ENCODE measurements at places on chromosomes 3 and 15.

- no peak for DNase-seq
Observed at GRCh38 chr3:188437926-188438325, 284.0 kb downstream of the LPP start.

DNA sequence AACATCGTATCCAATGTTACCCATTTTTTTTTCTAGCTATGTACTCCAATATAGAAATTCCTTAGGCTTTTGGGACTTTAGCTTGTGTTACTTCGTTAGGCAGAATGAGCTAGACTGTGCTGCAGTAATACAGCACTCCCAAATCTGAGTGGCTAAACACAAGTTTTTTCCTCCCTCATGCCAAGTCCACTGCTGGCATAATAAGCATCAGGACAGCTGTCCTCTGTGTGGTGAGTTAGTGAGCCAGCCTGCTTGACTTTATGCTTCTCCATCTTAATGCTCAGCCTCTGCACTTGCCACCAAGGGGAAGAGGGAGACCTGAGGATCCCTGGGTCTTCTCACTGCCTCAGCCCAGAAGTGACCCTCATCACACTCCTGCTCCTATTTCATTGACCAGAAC is 18.2 kb upstream of the ACOX2 start:
- DNase-seq, result no peak

DNA sequence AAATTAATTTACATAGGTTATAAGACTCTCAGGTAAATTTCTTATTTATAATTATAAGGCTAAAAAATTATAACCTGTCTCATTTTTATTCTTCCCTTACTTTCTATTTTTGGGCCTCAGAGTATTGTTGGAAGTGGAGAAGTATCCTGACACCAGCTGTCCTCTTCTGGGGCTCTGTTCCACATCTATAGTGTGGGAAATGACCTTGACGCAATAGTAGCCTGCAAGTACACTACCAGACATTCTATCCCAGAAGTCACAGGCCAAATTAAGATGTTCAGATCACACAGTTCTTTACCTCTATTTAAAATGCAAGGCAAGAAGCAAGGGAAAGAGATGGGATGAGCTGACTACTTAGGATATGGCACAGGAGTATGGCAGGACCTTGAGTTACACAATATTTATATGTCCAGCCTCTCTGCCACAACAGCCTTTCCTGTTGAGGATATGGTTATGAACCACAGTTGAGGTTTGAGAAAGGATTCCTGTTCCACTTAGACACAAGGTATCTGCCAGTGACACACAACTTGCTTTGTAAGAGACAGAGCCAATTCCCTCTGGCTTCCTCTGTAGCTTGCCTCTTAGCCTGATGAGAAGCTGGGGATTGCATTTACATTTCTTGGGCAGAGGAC is 158.0 kb upstream of the IL12A start:
- no peak for DNase-seq

DNA sequence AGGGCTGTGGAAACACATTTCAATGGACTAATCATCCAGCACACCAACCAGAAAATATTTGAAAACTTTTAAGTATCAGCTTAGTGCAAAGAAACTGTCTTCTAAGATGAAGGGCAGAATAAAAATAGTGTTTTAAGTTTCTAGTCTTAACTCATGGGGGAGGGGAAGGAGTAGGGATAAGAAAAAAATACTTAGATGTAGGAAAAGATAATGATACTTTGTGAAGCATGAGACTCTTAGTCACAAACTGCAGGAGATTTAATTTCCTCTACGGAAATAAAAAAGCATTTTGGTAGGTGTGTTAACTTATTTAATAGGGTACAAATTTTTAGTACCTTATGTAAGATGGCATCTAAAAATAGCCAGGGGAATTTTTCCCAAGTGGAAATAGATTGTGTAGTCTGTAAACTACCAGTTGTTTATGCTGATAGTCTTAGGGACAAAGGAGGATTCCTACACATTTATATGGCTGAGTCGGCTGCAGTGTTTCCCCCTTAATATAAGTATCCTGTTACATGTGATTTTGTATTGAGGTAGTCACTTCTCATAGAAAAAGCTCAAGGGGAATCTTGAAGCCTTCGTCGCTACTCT is 78.2 kb upstream of the GBE1 start:
- DNase-seq, result no peak

DNA sequence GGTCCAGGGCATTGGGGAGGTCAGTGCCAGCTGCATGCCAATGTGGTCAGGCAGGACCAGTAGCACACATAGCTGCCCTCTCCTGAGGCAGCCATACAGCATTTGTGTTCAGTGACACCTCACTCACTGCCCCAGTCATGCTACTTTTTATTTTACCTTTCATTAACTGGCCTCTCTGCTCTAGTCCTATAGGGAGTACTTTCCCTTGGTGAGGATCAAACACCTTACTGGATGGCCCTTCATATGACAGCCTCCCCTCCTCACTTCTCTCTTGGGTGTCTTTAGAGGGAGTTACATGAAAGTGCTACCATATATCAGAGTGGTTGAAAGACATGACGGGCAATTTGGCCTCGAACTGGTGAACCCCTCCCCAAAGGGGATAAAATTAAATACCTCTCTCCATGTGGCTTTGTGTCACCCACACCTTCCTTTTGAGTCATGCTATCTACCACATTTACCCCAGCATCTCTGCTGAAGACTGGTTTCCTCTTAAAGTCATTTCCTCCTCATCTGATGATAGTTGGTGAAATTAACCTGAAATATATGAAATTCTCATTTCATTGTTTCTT is 17.6 kb downstream of the RLBP1 start:
- DNase-seq, result no peak

- DNase-seq, result no peak
Observed at GRCh38 chr3:52092891-52093290, 36.5 kb upstream of the DUSP7 start.

GRCh38 chr15:63752075-63752684 is 81.6 kb downstream of the HERC1 start:
- DNase-seq, result peak; percentile 29

GRCh38 chr3:27978440-27978839 is 256.3 kb upstream of the EOMES start:
- DNase-seq, result no peak

- DNase-seq, result no peak
Observed at GRCh38 chr15:34107315-34107714, 5.4 kb downstream of the PGBD4 start.

GRCh38 chr15:58252586-58253323 is 114.6 kb downstream of the AQP9 start:
- no peak for DNase-seq

DNA sequence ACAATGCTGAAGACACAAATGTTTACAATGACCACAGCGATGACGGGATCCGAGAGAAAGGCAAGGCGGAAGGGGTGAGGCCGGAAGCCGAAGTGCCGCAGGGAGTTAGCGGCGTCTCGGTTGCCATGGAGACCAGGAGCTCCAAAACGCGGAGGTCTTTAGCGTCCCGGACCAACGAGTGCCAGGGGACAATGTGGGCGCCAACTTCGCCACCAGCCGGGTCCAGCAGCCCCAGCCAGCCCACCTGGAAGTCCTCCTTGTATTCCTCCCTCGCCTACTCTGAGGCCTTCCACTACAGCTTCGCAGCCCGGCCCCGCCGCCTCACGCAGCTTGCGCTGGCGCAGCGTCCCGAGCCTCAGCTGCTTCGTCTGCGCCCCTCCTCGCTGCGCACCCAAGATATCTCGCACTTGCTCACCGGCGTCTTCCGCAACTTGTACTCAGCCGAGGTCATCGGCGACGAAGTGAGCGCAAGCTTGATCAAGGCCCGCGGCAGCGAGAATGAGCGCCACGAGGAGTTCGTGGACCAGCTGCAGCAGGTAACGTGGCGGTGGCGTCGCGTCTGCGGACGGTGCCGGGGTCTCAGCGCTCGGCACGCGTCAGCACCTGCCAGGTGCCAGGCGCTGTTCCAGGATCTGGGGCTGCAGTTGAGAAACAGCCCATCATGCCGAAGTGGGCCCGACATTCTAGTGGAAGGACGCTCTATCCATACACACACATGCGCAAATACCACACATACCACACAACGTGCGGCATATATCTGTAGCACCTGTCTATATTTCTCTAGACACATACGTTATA is at the start of gene DLEC1:
Gene DLEC1 (plus strand): TSS at position 108 of the 798 bp plus-strand sequence. CDS start 18 bp downstream, at position 126.
- no peak for DNase-seq

DNA sequence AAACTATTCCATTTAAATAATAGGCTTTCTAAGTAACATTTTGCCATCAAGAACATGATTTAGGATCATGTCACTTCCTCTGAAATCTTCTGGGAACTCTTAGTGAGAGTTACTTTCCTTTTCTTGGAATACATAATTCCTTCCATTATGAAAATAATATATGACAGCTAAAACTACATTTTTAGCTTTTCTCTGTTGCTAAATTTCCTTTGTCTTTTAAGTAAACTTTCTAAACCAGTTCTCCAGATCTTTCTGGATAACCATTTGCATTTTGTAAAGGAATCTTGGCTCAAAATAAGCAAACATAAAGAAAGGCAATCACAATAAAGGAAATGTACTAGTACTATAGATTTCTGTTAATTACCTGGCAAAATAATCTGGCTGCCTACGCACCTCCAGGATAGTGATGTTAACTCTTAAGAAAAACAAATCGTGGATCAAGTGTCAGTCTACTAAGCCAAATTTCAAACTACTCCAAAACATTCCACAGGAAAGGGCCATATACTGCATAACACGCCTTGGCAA is 165.7 kb downstream of the ZNF385D start:
- no peak for DNase-seq

DNA sequence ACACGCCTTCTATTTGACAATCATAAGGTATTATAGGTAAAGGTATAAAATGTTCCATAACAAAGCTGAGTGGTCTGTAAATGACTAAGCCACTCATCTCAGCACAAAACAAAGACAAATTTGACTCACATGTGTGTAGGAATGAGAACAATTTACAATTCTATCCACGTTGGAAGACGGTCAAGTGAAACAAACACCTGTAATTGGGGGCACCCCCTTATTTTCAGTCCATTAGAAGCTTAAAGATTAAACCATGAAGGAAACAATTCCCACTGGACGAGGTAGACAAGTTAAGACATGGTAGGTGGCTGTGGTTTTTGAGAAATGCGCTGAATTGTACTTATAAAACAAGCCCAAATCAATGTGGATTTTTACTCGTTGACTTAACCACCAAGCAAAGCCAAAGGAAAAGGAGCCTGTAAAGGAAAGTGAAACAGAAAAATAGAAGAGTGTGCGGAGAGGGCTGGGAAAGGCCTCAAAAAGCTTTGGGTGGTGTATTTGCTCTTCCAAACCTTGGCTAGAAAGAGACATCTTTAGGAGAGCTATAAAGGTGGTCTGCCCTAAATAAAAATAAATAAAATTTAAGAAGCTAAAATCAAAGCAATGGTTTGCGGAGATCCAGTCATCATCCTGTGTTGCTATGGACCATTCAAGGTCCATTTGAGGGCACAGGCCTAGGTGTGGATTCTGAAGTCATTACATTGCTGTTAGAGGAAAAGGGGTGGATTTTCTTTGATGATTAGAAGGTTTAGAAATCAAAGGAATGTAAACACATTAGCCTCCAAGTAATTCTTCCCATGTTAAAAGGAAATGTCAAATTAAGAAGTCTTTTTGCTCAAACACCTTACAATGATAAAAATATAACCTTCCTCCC is 135.0 kb downstream of the TFG start:
- no peak for DNase-seq

DNA sequence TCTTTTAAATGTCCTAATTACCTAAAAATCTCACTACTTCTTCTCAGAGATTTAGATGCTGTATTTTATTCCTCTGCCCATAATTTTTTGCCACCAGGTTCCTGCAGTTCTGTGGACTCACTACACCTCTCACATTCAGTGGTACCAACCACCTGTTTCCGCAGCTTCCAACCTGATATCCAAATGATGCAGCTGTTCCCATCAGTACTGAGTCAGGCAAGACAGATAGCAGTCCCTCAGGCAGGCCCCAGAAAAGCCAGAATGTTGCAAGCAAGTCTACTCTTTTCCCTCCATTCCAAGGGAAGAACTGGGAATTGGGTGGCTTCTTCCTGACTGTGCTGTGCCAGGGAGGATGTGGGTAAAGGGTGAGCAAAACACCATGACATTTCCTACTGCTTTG is 39.0 kb downstream of the MNS1 start:
- DNase-seq, result no peak

Data from SJSA1 (cell line).